ENCODE measurements at places on chromosomes 4 and X.

DNA sequence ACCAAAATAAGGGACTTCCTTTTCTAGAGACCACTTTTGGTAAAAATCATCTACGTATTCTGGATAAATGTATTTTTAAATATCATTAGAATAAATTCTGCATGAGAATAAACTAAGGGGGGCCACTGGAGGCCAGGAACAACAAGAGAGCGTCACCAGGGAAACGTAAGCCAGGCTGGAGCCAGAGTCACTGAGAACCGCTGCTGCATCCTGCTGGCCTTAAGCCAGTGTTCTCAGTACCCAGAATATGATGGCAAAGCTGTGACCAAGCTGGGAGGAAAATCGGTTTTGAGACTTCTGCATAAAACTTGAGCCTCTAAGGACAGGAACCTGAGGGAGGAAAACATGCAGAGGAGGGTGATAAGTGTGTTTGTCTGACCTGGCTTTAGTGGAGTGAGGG, 63.0 kb upstream of the FAM9A start:
- no peak for DNase-seq

DNA sequence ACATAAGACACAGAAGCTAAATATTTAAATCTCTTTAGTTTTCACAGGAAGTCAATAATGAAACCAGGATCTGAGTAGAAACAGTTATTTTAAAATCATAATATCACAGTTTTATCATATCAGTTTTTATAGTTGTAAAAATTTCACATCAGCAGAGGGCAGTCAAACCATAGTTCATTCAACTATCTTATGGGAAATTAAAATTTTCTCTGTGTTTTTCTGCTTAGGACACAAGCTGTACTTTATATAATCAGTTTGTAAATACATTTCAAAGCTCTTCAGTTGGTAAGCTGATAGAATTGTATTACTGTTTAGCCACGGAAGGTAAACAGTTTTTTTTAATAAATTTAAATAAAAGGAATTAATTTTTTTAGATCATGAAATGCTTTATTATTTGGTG, 204.8 kb upstream of the NUDT6 start:
- no peak for DNase-seq

GRCh38 chr4:36601864-36602495, 320.6 kb downstream of the DTHD1 start:
- no peak for DNase-seq

DNA sequence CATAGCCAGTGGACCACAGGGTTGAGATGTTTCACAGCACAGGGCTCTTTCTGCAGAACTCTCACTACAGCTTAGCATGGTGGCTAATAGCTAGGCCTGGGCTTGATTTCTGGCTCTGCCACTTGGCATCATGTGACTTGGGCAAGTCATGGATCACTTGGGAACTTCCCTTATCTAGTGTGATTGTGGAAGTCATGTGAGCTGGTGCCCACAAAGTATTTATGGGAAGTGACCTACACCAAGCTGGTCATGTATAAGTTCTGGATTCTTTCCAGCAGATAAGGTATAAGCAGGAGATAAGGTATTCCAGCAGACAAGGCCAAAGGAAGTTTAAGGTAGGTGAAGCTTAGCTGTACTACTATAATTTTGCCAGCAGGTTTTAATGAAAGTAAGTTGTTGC, 61.0 kb downstream of the REELD1 start:
- DNase-seq = no peak

GRCh38 chr4:99998062-99998867, 48.2 kb upstream of the H2AZ1 start:
- DNase-seq = no peak

DNA sequence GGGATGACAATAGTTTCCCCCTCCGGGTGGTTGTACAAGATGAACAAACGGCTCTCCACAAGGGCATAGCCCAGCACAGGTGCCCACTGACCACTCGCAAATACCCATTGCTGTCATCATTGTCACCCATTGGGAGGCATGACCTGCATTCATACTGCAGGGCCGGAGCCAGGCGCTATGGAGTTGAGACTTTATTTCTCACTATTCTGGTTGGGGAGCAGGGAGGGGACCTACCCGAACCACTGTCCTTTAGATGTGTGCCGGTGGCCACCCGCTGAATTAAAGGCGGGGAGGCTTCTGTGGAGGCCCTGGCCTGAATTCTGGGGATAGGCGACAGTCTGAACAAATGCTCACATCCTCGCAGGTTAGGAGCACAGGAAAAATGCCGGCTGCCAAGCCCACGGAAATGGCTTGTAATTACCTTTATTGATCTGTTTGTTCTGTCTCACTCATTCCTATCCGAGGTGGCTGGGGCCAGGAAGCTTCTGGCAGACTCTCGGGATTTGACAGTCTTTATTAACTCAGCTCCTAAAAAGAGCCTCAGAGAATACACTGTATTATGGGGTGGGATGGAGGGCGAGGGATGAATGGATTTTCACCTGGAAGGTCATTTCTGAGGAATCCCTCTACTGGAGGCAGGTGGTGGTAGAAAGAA, 125.1 kb upstream of the PSAPL1 start:
- DNase-seq = no peak

DNA sequence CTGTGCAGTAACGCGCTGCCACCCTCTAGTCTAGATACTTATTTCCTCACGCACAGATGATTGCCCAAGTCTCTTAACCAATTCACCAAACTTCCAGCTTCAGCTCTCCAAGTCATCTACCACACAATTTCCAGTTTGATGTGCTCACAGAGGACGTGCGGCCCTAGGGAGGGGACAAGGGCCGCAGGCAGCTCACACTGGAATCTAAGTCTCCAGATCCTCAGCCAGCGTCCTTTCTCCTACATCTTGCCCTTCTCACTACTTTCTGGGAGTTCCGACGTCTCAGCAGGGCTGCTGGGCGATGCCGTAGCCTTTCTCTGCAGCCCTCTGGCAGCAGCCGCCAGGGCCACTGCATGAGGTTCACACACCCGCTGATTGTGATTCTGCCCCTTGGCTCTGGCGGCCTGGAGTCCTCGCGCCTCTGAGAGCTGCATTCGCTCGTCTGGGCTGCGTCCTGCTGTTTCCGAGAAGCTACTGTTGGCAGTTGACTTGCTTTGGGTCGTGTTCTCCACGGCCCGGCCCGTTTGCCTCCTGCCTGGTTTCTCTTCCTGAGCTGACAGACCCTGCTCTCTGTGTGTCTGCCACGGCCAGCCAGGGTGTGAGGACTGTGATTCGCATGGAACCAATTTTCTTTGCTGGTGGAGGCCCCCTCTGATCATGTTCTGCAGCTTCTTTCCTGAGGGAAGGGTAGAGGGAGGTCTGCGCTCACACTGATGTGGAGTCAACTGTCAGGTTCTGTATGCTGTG, 14.1 kb upstream of the TMEM131L start:
- no peak for DNase-seq

DNA sequence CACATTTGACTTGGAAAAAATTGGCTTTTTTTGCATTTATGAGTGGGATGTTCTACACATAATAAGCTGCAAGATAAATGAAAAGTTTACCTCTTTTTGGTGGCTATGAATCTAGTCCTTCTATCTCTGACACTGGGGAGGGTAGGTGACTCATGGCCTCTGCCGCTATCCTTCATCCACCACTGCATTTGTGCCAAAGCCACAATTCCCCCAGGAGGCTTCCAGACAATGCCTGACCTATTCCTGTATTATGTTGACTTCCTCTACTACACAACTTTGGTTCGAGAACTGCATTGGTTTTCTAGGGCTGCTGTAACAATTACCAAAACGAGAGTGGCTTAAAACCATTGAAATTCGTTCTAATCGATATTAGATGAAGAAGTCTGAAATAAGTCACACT, 245.6 kb downstream of the TRAM1L1 start:
- DNase-seq = no peak

GRCh38 chr4:60422439-60422838, 777.7 kb upstream of the ADGRL3 start:
- DNase-seq = no peak

GRCh38 chrX:119151051-119151380, 23.4 kb upstream of the KIAA1210 start:
- DNase-seq = no peak

GRCh38 chrX:123339221-123339905, 155.3 kb downstream of the GRIA3 start:
- DNase-seq = no peak

DNA sequence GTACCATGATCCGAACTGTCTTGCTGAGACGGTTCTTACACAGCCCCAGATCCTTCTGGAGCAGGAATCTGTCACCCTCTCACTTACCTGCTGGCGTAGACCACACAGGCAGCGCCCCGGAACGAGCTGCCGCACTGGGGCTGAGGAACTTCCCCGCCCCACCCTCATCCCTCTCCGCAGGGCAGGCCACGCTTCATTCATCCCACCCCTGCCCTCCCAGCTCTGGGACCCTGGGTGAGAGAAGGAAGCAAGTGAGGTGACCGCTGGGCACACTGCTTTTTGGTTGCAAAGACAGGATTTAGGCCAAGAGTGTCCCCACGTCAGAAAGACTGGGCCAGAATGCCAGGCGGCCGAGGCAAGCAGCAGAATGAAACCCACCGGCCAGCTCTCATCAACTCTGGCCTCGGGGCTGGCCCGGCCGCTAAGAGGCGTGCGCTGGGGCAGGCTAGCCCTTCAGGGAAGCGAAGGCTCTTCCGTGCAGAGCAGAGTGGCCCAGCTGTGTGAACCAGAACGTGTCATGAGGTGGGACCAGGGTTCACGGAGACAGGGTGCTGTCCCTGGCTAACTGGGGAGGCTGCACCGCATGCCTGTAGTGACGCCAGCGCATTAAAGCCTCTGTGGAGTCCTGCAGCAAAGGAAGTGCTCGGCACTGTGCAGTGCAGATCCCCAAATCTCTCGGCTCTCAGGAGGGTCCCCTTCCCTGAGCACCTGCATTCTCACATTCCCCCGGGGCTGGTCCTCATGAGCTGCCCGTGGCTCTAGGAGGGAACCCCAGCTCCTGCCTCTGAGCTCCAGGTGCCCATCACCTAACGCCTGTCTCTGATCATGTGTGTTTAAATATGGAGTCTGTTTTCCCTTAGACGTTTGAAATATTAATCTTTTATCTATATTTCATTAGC, 6.4 kb downstream of the LRPAP1 start:
- no peak for DNase-seq

GRCh38 chrX:56800801-56801200, 71.8 kb downstream of the NBDY start:
- no peak for DNase-seq

GRCh38 chr4:113311047-113311446, 261.6 kb downstream of the ANK2 start:
- DNase-seq = no peak
